ENCODE measurements at places on chromosomes 1 and 21.
A peak's percentile ranks its signal among the peaks of the same experiment; 100 is the strongest.

DNA sequence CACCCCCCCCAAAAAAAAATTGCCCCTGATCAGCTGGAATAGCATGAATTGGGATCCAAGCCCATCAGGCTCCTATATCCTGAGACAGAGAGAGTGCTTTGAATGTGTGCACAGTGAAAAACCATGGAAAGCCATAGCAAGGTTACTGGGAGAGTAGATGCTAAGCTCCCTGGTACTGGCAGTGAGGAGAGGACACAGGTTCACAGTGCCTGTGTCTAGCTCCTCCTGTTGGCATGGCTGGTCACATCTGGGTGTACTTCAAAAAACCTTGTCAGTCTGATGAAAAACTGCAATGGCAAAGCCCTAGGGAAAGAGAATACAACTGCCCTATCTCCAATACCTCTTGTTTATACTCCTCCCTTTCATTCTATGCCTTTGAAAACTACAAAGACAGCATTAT, 12.9 kb downstream of the COPA start:
- DNase-seq: no peak

DNA sequence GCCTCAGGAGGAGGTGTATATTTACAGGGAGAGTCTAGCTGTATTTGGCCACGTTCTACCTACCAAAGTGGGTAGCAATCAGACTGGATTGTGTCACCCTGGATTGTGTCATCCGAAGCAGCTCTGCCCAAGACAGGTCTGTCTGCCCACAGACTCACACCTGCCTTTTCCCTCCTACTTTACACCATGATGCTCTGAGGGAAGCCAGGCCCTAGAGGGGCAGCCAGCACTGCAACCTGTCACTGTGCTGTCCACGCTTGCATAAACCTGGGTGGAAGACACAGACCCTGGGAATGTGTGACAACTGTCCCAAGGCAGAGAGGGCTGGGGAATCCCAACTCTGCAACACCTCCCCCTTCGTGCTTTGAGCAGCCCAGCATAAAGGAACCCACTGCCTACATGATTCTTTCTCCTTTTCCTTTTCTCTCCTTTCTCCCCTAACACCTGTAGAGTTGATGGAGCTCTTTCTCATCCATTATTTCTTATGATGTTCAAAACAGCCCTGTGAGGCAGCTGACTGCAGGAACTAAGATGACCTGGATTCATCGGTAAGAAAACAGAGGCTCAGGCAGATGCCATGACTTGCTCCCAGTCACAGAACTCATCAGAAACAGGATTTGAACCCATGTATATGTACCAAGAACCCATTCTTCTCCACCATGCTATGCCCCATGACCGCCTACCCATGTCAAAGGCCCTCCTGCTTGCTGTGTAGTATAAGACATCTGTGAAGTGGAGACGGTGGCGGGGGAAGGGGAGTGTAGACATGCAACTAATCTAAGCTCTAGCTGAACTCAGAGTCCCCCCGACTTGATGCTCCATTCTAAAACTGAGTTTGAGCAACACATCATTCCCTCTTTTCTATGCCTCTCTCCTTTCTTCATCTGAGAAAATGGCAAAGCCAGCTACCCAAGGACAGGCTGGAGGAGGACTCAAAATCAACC, 55.9 kb downstream of the ITPKB start:
- no peak for DNase-seq

DNA sequence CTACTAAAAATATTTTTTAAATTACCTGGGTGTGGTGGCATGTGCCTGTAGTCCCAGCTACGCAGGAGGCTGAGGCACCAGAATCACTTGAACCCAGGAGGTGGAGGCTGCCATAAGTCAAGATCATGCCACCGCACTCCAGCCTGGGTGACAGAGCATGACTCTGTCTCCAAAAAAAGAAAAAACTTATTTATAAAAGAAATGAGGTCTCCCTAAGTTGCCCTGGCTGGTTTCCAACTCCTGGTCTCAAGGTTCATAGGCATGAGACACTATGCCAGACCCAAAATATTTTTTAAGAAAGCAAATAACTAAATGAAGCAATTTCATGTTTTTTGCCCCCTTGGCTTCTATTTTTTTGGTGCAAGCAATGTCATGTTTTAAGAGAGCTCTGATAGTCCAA, 32.9 kb downstream of the EIF4G3 start:
- DNase-seq: peak; percentile 31

DNA sequence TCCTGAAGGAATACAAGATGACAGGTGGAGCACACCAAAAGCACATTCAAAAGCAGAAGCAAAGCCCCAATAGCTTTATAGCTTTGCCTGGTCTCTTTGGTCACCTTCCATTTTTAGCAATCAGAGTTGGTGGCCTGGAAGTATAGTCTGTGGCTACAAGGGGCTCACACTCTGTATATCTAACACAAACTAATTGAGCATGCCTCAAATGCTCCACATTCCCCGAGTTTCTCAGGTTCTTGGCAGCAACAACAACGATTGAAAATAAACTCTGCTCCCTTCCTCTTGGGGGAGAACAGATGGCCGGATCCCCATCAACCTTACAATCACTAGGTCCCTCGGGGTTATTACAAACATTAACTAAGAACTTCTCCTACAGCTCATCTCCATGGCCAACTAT, 24.9 kb upstream of the TADA1 start:
- DNase-seq: no peak

DNA sequence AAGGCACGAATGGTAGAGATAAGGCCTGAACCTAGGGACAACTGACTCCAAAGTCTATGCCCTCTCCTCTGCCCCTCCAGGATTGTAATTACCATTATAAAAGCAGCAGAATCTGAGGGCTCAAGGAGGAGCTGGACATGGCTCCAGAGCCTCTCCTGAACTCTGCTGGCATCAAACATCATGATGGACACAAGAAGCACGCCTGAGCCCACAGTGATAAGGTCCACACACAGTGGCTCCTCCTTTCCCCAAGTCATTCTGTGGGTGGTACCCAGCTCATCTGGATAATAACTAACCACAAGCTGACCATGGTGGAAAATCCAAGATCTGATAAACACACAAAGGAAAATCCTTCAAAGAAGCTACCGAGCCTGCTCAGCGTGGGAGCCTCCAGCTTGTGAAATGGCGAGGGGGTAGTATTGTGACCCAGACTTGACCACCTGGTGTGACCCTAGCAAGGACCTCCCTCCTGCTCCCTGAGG, 85.2 kb downstream of the HIVEP3 start:
- DNase-seq: no peak

GRCh38 chr21:37896788-37897187, 19.5 kb downstream of the KCNJ6 start:
- no peak for DNase-seq

DNA sequence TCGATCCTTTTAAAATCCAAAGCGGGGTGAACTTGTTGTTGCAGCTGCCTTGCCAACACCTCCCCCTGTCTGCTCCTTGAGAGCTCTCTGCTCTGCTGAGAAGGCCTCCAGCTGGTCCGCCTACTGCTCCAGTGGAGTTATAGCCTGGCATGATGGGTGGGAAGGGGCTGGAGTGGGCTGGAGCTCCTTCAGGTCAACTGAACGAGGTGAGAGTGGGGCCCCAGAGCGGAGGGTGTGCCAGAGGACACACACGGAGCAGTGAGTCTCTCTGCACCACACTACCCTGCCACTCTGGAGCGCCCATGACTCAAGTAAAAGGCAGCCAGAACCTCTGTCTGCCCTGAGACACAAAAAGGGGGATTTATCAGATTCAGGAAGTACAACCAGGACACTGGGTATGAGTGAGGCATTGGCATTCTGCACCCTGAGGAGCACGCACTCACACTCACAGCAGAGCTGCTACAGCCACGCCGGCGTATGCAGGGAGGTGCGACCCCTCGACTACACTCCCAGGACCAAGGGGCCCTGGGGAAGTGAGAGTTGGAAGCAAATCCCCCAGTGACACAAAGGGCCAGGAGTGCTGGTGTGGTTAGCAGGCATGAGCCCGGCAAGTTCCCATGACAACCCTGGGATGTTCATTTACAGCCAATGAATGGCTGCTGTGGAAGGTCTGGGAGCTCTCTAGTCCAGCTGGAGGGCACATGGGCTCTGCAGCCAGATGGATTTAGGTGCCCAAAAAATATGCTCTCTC, 28.0 kb upstream of the EVA1B start:
- peak; percentile 93 for DNase-seq

- DNase-seq: no peak
Measured at GRCh38 chr1:116462722-116463121, 89.7 kb downstream of the ATP1A1 start.

DNA sequence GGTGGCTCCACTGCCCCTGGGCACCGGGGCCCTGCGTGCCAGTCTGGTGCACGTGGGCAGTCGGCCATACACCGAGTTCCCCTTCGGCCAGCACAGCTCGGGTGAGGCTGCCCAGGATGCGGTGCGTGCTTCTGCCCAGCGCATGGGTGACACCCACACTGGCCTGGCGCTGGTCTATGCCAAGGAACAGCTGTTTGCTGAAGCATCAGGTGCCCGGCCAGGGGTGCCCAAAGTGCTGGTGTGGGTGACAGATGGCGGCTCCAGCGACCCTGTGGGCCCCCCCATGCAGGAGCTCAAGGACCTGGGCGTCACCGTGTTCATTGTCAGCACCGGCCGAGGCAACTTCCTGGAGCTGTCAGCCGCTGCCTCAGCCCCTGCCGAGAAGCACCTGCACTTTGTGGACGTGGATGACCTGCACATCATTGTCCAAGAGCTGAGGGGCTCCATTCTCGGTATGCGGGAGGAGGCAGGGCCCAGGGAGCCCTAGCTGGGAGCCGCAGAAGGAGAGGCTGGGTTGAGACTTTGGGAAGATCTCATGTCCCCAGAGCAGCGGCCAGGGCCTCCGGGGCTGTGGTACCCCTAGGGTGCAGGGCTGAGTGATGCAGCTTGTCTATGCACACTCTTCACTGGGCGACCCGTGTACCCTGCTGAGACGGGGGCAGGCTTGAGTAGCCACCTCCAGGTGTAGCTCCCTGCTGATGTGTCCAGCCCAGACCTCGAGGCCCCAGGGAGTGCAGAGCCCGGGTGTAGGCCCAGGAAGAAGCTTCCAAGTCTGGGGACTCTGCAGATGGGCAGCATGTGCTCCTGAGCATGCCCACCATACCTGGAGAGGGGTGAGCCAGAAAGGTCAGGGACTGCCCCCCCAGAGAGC, 1.8 kb downstream of the VWA1 start:
- no peak for DNase-seq

GRCh38 chr21:25501996-25502665, 105.2 kb downstream of the MRPL39 start:
- DNase-seq: peak; percentile 39
